Smooth muscle cell of the brain vasculature (primary cell): ENCODE measurements at places on chromosomes 3 and 15.
A peak's percentile ranks its signal among the peaks of the same experiment; 100 is the strongest.

DNA sequence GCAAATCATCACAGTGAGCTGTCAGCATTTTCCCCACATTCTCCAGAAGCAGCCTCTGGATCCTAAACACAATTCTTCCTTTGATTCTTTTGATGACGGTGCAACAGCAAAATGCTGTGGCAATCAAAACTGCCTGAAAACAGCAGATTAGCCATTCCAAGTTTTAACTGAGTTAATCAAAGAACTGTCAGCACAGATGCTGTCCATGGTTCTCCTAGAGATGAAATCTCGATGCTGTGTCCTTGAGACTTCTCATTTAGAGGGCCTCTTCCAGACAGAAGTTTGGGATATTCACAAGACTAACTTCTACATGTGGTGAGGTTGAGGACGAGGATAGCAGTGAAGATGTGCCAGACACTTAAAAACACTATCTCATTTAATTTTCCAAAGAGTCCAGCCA, 50.4 kb upstream of the GYG1 start:
- no peak for DNase-seq

DNA sequence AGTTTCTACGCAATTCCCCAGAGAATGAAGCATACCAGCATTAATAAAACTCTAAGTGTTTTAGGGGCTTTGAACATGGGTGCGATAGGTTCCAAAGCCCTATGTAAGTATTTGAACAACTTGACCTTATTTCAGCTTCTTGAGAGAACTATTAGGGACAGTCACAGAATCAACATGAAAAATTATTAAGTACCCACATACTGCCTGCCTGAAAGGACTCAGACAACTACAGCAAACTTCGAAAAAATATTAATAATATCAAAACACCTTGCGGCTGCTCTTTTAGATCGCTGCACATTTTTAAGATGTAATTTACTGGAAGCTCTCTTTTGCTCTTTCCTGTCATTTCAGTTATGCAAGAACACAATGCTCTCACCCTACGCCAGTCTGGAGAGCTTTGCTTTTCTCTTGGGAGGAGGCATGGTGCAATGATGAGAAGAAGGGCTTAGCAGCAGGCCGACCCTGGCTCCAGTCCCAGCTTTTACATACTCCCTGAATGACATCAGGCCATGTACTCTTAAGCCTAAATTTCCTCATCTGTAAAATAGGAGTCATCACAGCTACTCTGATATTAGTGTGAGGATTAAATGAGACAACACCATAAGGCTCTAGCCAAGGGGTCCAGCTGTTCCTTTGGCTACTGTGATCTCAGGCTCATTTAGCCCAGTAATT, 640.7 kb downstream of the FHIT start:
- peak; percentile 12 for DNase-seq

- no peak for DNase-seq
These were observed 16.7 kb upstream of the SECISBP2L start for GRCh38 chr15:49062900-49063299.

DNA sequence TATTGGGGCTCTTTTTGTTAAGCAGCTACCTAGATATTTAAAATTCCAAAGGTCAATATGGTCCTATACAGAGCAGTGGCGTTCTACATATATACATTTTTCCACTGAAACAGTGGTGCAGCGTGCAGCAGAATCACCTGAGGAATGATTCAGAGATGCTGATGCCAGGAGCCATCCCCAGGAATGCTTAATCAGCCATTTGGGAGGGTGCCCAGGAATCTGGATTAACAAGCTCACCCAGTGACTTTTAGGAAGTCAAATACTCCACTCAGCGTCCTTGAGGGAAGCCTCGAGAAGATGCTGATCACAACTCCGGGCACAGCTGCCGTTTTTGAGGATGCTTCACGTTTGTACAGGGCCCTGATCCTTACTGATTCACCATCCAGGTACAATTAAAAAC, 82.6 kb upstream of the ARHGEF3 start:
- DNase-seq, result no peak

GRCh38 chr15:26372706-26373105, 400.2 kb downstream of the GABRB3 start:
- no peak for DNase-seq

GRCh38 chr15:69790632-69791031, 307.1 kb downstream of the TLE3 start:
- DNase-seq, result no peak

DNA sequence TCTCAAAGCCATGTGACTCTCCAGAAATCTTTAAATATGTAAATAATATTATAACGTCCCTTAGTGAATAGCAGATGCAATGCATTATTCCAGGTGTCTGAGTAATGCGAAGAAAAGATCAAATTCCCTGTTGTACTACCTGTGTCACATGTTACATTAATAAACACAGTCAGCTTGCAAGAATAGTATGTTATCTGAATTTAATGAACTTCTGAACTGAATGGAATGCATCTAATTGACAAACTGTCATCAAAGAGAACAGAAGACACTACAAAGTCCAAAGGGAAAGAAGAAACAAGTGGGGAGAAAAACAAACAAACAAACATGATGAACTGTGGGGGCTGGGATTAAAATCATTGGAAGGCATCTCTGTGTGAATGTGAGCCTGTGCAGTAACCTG, 508.8 kb downstream of the LPP start:
- DNase-seq, result no peak

DNA sequence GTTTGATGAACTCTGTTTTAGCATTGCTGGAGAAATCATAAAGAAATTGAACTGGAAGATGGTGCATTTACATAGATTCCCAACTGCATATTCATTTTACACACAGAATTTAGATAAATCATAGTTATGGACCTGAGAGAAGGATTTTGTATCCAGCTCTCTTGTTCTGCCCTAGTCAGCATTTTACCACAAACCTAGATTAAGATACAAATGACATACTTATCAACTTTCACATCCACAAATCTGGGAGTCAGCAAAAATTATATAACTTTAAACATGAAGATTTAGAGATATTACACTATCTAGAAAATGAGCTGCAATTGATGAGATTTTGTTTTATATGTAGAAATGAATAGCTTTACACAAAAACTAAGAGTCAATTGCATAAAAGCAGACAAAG, 632.8 kb downstream of the IGSF11 start:
- no peak for DNase-seq

GRCh38 chr15:25054943-25055342, 100.2 kb downstream of the SNRPN start:
- no peak for DNase-seq

DNA sequence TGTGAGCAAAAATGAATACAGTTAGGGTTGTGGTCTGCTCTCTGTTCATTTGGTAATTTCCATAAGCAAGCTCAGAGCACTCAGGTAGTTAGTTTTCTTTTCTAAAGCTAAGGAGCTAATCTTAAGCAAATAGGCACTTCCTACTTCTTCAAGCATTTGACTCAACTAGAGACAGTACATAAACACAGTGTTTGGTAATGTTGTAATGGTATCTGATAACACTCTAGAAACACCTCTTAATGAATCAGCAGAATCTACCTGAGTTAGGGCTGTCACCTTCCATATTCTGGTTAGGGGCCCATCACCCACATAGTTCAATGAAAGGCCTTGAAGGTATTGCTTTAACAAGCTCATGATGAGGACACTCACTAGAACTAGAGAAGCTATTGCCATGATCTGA, 83.1 kb downstream of the PLCH1 start:
- DNase-seq, result no peak

- no peak for DNase-seq
These were observed 9.1 kb downstream of the GK5 start for GRCh38 chr3:142216321-142216720.

DNA sequence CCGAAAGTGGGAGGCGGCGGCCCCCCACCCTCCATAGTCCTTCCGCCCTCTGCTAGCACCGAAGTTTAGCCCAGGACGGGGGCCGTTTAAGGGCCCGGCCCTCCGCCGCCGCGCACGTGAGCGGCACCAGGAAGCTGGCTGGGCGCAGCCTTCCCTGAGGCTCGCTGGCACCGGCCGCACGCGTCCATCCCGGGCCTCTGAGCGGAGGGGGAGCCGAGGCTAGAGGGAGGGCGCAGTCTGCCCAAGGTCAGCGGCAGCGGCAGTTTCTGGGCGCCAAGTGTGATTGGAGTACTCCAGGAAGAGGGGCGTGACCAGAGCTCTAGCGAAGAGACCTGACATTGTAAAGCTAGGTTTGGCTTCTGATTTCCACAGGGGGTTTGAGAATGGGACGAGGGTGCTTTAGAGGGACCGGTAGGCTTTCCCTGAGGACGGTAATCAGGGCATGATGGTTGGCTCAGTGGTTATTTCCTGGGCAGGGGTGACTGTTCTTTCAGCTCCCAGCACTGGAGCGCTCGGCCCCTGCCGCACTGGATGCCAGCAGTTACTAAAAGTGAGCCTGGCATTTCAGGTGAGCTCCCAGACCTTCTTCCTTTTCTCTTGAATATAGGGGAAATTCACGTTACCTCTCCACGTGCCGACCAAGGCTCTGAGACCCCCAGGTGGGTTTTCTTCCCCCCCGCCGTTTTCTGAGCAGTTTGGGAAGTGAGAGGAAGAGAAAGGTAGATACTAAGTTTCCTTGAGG, 853 bp downstream of the TEX264 start:
- DNase-seq, result no peak

DNA sequence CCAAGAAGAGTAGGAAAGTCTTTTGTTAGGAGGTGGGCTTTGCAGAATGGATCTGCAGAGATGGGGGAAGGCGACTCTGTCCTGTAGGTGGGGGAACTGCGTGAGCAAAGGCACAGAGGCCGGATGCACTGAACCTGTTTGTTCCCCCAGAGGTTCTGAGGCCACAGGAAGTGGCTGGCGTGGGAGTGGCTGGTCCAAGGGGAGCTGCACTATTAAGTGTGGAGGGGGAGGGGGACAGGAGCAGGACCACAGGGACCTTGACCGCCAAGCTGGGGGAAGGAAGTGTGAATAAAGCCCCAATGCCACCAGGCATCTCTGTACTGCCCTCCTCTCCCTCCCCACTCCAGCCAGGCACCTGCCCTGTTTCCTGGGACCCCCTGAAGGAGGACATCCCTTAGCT, 51.8 kb downstream of the CYP11A1 start:
- DNase-seq, result no peak

- no peak for DNase-seq
These were observed 6.5 kb downstream of the SQOR start for GRCh38 chr15:45641374-45641781.

- DNase-seq, result no peak
These were observed 121.1 kb upstream of the PLAAT1 start for GRCh38 chr3:193119926-193120325.

- no peak for DNase-seq
These were observed 310.5 kb upstream of the TPM1 start for GRCh38 chr15:62732078-62732477.

DNA sequence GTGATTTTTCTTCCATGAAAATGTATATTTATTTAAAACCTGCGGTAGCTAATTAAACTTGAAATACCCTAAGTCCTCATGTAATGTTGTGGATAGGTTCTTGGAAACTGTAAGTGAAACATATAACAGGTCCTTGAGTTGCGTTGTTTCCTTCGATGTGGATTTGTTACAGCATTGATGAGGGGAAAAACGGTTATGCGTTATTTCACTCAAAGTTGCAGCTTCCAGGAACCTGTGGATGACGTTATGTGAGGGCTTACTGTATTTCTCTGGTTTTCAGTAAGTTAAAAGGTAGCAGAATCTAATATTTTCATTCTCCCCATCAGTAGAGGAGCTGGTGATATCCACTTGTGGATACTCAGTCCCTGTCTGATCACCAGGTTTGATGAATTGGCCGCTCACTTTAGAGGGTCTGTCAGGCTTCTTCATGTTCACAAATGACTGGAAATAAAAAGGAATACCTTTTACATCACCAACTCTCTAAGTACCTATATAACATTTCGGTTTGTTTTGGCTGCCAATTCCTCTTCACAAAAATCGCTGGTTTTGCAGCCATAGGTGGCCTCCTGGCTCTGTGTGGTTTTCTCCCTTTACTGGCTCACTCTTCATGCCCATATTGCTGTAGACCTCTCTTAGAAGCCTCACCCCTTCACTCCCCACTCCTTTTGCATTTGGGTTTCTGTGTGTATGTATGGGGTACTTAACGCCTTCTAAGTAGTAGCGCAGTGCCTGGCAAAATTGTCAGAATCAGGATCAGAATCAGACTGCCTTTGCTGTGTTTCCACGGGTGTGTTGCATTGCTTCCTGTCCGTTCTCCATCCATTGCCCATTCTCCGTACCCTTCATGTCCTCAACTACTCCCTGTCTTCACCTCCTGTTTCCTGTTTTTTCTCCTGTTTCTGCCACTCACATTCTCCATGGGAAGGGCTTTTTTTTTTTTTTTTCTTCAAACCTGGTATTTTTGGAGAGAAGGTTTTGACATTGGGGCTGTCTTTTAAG, 112.6 kb downstream of the FNDC3B start:
- no peak for DNase-seq

- no peak for DNase-seq
These were observed 342.3 kb upstream of the CFAP20DC start for GRCh38 chr3:59392116-59392515.

- DNase-seq, result no peak
These were observed 26.6 kb downstream of the CA12 start for GRCh38 chr15:63354821-63355650.

- DNase-seq, result no peak
These were observed 30.6 kb downstream of the POLG start for GRCh38 chr15:89303986-89304385.

- no peak for DNase-seq
These were observed 138.8 kb downstream of the BBX start for GRCh38 chr3:107661447-107662123.

DNA sequence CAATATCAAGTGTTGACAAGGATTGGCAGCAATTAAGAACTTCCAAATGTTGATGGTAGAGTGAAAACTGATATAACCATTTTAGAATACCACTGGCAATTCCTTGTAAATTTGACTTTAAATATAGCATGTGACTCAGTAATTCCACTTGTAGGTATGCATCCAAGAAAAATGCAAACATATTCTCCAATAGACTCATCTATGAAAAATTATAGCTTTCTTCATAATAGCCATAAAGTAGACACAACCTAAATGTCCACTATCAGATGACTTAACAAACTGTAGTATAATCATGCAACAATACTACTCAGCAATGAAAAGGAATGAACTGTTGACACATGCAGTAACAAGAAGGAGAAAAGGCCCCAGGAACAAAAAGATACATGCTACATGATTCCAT, 988.1 kb downstream of the FHIT start:
- DNase-seq, result no peak

DNA sequence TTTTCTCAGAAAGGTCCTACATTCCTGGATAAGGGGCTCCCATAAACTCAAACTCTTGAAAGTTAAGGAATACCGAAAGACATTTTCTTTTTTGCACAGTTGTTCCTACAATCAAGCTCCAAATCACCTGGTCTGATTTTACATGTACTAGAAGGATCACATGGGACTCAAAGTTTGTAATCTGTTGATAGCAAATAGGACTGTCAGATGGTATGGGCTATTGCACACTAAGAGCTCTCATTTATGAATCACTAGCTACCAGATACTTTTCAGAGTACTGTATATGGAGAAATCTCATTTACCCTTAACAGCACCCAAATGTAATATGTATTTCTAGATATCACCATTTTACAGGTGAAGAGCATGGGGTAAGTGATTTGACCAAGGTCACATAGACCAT, 49.5 kb upstream of the CMSS1 start:
- DNase-seq, result no peak

DNA sequence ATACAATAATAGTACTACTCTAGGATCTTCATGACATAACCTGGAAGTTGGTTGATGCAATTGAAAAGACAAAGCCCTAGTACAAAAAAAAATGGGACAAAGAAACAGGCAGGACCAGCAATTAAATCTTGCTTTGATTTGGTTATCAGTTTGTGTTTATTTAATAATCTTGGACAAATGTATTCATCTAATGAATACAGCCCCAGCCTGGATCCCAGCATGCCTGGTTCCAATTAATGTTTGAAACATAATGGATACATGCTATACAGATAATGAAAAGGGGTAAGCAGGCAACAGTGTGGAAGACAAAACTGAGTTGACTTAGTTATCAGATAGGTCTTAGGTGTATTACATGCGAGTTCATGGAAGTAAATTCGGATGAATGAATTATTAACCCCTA, 29.6 kb upstream of the SATB1 start:
- DNase-seq, result no peak
